Substantia nigra (tissue), 51 donors: ENCODE measurements at places on chromosomes 16 and 17.
A peak's percentile ranks its signal among the peaks of the same experiment; 100 is the strongest.

DNA sequence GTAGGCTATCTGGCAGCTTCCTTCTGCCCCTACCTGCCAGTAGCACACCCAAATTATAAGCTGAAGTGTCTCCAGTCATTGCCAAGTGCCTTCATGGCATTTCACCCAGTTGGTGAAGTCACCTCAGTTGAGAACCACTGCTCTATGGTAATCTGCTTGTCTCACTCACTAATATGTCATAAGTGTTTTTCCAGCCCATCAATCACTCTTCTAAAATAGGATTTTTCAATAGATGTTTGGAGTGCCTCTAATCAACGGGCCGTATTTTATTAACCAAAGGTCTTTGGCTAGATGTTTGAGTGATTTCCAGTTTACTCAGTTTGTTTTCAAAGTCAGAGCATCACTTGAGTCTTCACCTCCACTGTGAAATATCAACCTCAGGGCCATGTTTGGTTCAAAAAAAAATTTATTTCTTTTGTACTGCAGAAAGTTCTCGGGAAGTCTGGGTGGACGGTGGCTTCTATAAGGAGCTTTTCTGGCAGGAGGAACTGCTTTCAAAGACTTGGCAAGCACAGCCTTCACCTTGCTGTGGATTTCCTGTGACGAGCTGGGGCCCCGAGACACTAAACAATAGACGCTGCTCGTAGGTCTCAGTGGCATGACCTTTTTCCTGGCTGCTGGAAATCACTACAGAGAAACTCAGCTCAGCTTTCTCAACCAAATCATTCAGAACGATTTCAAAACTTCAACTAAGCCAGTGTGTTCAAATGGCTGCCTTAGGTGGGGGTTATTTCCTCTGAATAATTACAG, 95.2 kb upstream of the FOXF1 start:
- no peak for DNase-seq

- no peak for DNase-seq
Measured at GRCh38 chr17:62964506-62964905, 1.5 kb upstream of the TANC2 start.

GRCh38 chr17:51827140-51827539, 331.4 kb downstream of the CA10 start:
- DNase-seq = no peak

DNA sequence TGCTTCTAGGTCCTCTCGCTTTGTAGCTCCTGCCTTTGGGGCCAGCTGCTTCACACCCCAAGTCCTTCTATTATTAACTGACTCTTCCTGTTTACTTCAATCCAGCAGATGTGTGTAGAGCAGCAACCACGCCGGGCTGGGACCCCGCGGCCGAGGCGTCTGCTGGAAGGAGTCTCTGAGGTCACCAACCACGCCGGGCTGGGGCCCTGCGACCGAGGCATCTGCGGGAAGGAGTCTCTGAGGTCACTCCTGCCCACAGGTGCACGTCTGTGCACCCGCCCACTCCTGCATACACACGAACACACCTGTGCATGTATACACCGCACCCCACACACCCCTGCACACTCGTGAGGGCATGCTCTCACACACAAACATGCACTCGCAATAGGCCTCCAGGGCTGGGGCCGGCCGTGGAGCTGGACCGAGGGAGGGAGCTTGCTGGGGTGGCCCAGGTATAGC, 7.8 kb upstream of the TEX19 start:
- no peak for DNase-seq

DNA sequence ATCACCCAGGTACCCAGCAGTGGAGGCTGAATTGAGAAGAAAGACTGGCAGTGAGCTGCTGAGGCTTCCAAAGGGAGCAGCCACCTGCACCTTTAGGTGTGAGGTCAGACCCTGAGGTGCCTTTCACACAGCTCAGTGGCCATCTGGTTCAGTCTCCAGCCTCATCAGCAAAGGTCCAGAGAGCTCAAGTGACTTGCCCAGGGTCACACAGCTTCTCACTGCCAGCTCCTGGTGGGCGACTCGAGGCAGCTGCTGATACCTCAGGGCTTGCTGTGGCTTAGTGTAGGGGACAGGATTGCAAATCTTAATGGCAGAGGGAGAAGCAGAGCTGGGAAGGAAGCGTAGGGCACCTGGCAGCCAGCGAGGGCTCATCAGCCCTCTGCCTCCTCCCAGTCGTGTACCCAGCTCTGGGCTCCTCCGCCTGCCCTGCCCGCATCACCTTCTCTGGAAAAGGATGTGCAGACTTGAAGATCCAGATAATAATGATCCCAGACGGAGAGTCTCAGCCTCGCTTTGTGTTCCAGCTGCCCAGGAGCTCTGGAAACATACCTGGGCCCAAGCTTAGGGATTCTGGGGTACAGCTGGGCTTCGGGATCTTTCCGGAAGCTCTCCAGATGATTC, 165.3 kb upstream of the GSE1 start:
- no peak for DNase-seq

GRCh38 chr16:79089735-79090284, 510.7 kb downstream of the MAF start:
- DNase-seq = no peak

GRCh38 chr17:66337866-66338485, 35.6 kb downstream of the PRKCA start:
- DNase-seq = no peak

DNA sequence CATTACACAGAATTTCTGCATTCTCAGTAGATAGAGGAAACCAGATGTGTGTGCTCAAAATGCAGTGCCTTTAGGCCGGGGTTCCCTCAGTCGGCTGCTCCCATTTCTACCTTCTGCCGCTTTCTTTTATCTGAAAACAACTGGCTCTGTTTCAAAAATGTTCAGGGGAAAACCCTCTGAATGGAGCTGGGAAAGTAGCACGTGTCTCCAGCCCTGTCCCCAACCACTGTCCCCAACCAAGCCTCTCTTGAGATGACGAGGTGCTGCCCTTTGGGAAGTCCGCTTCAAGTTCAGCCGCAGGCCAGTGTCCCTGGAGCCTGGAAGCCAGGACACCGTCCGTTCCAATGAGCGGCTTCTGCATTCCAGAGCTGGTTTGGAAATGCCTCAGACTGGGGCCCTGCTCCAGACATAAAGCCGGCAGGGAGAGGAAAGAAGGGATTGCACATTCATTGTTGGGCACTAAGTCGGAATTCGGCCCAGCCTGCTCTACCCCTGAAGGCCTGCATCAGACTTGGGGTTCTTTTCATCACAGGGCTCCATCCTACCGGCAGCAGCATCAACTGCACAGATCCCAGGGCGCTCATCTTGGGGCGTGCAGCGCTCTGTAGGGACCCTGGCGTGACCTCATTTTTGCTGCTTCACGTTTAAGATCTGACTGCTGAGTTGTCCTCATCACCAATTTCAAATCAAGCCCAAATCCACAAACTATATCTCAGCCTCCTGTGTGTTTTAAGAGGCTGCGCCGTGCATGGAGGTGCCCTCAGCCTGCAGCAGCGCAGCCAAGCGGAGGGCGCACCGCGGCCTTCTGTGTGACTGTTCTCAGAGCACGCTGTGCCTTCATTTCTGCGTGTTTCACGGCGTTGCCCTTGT, 111.3 kb downstream of the BANP start:
- DNase-seq = no peak

DNA sequence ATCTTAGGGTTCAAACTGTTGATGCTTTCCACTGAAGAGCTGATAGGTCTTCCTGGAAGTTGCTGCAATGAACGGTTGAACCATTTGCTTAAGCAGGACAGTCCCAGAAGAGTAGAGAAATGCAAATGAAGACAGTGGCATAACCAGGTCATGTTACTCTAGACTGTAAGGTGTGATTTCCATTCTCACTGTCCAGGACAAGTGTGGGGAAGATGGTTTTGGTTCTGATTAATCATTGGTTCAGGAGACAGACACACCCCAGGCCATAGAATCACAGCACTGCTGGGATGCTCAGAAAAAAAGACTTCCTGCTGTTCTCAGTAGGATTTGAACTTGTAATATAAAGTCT, 34.8 kb upstream of the XYLT2 start:
- no peak for DNase-seq

- DNase-seq = no peak
Measured at GRCh38 chr16:87080571-87081167, 236.5 kb downstream of the C16orf95 start.

DNA sequence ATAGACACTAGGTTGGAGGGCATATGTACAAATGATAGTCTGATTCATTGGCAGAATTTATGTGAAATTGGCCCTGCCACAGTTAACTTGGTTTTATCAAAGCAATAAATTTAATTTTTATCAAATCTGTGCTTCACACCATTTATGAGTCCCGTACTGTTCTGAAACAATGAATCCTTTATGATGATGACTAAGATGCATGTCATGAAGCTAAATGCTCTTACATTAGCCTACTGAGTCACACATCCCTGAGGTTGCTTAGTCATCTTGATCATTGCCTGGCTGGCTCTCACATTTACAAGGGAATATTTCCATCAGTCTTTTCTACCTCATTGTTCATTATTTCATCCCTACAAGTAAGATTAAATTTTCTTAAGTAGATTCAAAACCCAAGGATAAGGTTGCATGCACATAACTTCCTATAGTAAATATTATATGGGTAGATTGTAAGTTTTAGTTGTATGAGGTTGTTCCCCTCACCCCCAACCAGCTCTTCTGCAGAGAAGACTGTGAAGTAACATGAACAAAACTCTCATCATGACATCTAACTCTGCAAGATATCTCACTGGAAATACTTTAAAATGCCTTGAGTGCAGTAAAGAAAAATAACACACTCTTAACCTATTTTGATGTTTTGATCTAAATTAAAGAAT, 170.7 kb downstream of the CYB561 start:
- DNase-seq = no peak

DNA sequence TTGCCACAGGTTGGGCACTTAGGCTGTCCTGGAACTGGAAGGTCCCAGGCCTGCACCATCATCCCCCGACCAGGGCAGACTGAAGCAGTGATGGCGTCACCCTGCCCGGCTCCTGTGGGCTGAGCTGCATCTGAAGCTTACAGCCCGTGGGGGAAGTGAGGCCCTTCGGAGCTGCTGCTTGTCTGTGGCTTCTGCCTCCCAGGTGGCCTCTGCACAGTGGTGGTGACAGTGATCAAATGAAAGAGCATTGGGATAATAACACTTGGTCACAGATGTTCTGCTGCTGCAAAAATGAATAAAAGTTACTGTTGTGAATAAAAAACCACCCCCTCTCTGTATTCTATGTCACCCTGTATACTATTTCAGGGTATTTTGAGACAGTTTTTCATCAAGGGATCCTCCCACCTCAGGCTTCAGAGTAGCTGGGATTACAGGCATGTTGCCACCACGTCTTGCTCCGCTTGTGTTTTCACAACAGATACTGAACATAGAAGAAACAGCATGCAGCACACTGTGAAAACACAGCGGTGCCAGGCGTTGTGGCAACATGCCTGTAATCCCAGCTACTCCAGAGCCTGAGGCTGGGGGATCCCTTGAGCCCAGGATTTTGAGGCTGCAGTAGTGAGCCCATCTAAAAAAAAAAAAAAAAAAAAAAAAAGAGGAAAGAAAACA, 165.0 kb downstream of the LGALS9B start:
- DNase-seq = no peak

- no peak for DNase-seq
Measured at GRCh38 chr16:56282451-56282850, 91.2 kb downstream of the GNAO1 start.

- DNase-seq = no peak
Measured at GRCh38 chr17:60248618-60249289, 99.0 kb downstream of the CA4 start.

DNA sequence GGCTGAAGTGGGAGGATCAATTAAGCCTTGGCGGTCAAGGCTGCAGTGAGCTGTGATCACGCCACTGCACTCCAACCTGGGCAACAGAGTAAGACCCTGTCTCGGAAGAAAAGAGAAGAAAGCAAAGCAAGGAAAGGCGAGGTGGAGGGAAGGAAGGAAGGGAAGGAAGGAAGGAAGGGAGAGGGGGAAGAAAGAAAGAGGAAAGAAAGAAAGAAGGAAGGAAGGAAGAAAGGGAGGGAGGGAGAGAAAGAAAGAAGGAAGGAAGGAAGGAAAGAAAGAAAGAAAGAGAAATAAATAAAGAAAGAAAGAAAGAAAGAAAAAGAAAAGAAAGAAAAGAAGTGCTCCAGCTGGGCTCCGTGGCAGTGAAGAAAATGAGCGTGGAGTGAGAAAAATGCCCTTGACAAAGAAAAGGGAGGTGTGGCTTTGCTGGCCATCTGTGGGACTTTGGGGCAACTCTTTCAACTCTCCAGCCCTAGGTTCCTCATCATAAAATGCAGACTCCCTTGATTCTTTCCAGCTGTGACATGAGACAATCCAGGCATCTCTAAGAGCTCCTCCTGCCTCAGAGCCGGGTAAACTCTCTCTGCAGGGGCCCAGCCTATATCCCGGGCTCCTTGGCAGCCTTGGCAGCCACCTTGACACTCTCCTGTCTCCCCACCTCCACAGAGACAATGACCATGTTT, 2.4 kb downstream of the GSDMA start:
- DNase-seq = no peak

- DNase-seq = no peak
Measured at GRCh38 chr17:32189343-32189742, 47.0 kb downstream of the RHOT1 start.

DNA sequence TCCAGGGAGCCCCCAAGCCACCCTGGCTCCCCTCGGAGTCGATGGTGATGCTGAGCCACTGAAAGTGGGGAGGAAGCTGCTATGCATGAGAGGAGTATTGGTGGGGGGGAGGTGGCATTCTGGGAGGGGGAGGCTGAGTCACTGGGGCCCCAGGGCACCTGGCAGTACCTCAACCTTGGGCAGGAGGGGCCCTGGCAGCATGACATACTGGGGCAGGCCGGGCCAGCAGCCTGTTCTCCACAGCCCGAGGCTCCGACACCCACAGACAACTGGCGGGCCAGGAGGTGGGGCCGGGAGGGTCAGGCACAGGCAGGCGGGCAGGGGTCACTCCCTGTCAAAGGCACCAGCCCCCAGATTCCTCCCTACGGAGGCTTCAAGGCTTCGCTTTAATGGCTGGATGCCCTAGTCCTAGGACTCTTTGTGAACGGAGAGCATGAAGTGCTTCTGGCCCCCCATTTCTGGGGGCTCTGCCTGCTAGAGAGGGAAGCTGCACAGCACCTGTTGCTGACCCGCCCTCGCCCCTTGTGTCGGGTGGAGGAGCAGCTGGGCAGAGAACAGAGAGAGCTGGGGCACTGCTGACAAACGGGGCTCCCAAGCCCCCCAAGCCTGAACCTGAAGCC, 928 bp downstream of the CASKIN2 start:
- no peak for DNase-seq

- DNase-seq = no peak
Measured at GRCh38 chr17:22492331-22492730, 800.0 kb downstream of the KCNJ18 start.

GRCh38 chr17:59260722-59261121, 40.4 kb downstream of the GDPD1 start:
- no peak for DNase-seq

GRCh38 chr17:43217614-43218087, 6.0 kb downstream of the TMEM106A start:
- no peak for DNase-seq

DNA sequence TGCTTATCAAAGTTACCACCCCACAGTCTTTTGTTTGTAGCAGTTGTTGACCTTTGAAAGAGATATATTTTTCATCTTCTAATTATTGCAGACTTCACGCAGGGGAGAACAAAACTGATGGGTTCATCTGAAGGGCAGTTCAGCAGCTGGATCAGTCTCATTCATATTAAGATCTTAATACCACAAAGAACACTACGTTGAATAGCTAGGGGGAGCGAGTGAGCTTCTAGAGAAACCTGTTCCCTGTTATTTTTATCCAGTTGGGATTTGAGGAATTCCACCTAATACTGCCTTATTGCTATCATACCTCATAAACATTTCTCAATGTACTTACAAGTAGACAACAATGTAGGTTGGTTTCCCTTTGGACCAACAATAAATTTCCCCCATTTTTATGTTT, 306.1 kb upstream of the KIF2B start:
- no peak for DNase-seq

GRCh38 chr17:31318298-31318801, 3.1 kb downstream of the EVI2A start:
- DNase-seq = peak; percentile 59

- DNase-seq = no peak
Measured at GRCh38 chr17:67867591-67867990, 42.3 kb downstream of the BPTF start.
